ENCODE measurements at places on chromosomes 6 and 20.

DNA sequence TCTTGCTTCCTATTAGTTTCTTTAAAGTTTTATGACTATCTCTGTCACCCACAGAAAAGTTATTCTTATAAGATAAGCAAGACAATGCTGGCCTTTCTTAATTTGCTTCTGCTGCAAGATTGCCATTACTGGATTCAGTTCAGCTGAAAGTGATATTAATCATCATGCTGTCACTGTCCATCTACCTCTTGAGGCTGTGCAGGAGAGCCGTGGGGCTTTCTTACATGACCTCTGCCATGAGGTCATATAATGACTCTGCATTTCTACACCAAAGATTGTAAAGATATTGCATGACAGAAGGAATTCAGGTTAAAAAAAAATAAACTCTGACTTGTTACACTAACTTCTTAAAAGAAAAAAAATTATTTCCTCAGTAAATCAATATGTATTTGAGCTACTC, 106.9 kb downstream of the TRDN start:
- no peak for DNase-seq

- DNase-seq: no peak
Measured at GRCh38 chr6:43671801-43672690, 15.5 kb downstream of the MRPS18A start.

DNA sequence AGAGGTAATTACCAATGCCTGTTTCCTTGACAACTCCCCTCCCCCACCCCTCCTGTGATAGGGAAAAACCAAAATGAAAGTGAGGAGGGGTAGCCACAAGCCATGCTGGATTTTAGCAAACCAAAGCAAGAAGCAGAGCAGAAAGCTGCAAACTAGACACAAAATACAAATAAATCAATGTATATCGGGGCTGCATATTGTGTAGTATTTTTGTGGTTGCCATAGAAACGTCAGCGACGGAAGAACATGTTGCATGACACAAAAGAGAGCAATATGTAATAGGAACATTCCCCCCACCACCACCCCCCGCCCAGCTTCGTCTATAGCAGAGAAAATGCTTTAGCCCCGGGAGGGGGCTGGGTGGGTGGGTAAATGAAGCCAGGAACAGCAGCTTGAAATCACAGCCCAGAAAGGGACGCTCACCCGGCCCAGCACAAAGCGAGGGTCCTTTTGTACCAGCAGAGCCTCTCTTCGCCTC, 548 bp downstream of the AGPAT4 start:
- DNase-seq: peak; percentile 76

GRCh38 chr6:21707524-21708319, 114.2 kb downstream of the SOX4 start:
- no peak for DNase-seq

DNA sequence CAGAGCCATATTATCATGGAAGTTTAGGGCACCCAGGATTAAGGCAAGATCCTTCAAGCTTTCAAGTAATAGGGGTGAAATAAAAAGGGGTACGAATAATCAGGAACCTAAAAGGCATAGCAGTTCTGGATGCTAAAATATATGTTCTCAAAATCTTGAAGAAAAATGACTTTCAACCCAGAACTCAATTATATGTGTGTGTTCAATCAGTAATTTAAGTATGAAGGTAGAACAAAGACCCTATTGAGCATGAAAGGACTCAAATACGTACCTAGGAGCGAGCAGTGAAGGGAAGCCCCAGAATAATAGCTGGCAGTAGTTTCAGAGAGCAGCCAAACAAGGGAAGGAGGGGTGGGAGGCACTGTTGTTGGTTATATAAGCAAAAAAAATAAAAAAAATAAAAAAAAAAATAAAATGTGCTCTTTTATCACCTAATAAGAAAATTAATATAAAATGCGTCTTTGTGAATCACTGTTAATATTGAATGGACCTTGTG, 45.4 kb downstream of the MYO6 start:
- no peak for DNase-seq

DNA sequence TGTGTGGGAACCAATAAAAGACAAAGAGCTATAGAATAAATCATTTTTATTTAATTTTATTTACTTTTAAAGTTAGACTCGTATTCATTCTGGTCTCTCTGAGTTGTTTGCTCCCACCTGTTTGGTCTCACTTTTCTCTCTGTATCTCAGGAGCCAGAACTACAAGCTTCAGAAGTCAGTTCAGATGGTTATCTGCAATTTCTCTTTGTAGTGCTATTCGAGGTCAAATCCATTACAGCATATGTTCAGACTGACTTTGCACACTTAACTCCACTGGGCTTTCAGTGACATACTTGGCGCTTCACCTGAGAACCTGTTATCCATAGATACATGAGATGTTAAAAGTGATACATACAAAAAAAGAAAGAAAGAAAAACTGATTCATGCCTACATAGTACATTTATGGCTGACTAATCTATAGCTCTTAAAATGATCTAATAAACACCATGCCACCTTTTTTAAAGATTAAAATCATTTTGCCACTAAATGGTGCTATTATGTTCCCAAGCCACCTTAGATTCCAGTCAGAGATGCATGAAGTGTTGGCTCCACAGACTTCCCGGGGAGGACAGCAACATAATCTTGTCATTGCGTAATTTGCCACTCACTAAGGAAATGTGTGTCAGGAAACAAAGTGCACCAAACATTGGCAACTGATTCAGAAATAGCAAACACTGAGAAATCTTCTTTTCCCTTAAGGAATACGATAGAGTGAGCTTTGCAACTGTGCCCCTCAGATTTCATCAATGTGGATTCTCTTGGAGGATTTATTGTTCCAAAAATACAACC, 396.7 kb downstream of the HACE1 start:
- DNase-seq: no peak

DNA sequence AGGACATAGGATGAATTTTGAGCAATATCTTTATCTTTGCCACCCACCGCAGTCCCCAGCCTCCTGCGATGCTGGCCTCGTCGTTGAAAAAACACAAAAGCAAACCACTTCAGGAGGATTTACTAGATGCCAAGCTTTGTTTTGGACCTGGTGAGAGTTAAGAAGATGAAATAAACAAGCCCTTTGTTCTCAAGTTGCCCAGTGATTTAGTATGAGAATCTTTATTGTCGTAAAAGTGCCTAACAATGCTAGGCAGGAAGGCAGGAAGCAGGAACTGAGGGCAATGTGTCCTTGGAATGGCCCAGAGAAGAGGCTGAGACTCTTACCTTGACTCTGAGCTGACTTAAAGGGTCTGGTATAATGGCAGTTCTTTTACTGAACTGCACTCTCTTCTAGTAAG, 116.0 kb downstream of the TRMT11 start:
- no peak for DNase-seq

GRCh38 chr6:92196325-92196724, 1223.0 kb downstream of the EPHA7 start:
- DNase-seq: no peak
